NCI-H187 (cell line): ENCODE measurements at places on chromosomes 2 and 18.

- DNase-seq, result no peak
These were observed 107.8 kb downstream of the ZNF521 start for GRCh38 chr18:25244170-25244569.

GRCh38 chr2:207499114-207499513, 30.6 kb upstream of the CREB1 start:
- no peak for DNase-seq

- DNase-seq, result no peak
These were observed 106.9 kb upstream of the SP3 start for GRCh38 chr2:174072069-174072468.

- no peak for DNase-seq
These were observed 22.3 kb downstream of the PXDN start for GRCh38 chr2:1721706-1722646.

GRCh38 chr2:234869969-234870368, 81.8 kb upstream of the SH3BP4 start:
- DNase-seq, result no peak

GRCh38 chr18:39523281-39523680, 1957.7 kb upstream of the CELF4 start:
- DNase-seq, result no peak

GRCh38 chr2:37454851-37455762, 110.7 kb downstream of the QPCT start:
- DNase-seq, result no peak

- no peak for DNase-seq
These were observed 517.0 kb downstream of the PTPRM start for GRCh38 chr18:8084160-8084559.

GRCh38 chr2:69634196-69634821, 9.2 kb downstream of the AAK1 start:
- no peak for DNase-seq

DNA sequence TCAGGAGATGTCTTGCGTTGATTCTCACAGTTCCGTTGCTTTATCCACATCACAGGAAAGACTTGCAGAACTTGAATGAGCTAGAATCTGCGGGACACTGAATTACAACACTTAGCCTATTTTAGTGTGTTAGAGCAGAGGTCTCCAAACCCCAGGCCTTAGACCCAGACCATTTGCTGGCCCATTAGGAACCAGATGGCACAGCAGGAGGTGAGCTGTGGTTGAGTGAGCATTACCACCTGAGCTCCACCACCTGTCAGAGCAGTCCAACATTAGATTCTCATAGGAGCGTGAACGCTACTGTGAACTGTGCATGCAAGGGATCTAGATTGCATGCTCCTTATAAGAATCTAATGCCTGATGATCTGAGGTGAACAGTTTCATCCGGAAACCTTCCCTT, 3.8 kb downstream of the MRPL30 start:
- DNase-seq, result no peak

GRCh38 chr18:74378179-74378682, 62.6 kb downstream of the C18orf63 start:
- no peak for DNase-seq

DNA sequence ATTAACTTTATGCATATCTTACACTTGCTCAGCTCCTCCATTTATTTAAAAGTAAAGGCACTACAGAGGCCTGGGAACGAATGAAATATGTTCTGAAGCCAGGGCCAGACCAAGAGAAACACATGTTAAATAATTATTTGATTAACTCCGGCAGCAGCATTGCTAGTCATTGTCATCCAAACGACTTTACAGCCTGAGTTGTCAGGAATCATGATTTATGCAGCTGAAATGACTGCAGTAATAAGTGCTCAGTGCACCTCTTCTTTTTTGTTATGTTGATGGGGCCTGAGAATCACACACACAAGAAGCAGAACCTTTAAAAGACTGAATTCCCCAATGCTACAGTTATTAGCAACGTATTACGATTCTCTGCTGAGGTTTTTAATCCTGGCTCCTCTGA, 58.9 kb downstream of the EPHA4 start:
- no peak for DNase-seq

DNA sequence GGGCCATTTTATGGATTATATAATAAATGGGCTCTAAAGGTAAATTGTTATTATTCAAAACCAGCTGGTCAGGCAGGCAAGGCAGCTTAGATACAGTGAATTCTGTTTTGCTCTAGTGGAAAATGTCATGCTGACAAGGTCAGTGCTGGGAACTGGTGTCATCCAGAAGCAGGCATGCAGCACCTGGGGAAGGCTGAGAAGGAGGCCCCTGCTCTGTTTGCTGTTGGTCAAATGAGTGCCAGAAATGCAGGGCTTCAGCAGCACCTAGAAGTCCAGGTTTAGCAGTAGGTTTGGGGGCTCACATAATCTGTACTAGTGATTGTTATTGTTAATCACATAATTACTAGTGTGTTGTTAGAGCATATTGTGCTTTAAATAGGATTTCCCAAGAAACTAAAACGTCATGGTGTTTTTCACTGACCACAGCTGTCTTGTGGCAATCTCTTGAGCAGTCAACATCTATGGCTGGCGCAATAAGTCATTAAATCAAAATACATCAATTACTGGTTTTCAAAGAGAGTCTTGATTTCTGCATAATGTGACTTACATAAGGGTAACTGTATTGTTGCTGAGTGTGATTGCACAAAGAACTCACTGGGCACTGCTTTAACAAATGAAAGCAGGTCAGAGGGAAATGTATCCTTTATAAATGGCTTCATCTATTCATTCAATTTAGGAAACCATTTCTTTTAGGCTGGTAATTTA, 99.1 kb downstream of the MYO3B start:
- DNase-seq, result no peak

DNA sequence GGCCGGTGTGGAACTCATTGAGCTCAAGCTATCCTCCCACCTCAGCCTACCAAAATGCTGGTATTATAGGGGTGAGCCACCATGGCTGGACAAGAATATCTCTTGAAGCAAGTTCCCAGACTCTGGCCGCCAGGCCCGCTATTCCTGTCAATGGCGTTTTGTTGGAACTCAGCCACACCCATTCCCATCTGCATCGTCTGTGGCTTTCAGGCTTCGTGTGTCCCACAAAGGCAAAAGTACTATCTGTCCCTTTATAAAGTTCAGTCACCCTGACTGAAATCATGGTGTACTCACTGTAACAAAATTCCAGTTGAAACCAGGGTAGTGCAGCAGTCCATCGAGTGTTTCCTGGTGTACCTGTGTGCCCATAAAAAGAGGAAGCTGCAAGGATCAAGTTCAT, 96.7 kb downstream of the SH3BP4 start:
- no peak for DNase-seq

- DNase-seq, result no peak
These were observed 85.7 kb upstream of the UNC80 start for GRCh38 chr2:209685963-209686362.

- no peak for DNase-seq
These were observed 10.6 kb downstream of the SETBP1 start for GRCh38 chr18:44691148-44691925.
